Lung microvascular endothelial cell (primary cell): ENCODE measurements at places on chromosomes 5 and 9.

GRCh38 chr5:146574713-146575112 lies 58.7 kb upstream of the GPR151 start:
- no peak for DNase-seq

GRCh38 chr5:79456890-79457583 lies 56.9 kb downstream of the HOMER1 start:
- DNase-seq = no peak

- DNase-seq = peak; percentile 68
Observed at GRCh38 chr5:110865400-110866094, 126.7 kb downstream of the SLC25A46 start.

- DNase-seq = no peak
Observed at GRCh38 chr5:175887463-175887862, 16.1 kb downstream of the CPLX2 start.

- DNase-seq = peak; percentile 41
Observed at GRCh38 chr5:142466195-142466971, 141.6 kb upstream of the SPRY4 start.

DNA sequence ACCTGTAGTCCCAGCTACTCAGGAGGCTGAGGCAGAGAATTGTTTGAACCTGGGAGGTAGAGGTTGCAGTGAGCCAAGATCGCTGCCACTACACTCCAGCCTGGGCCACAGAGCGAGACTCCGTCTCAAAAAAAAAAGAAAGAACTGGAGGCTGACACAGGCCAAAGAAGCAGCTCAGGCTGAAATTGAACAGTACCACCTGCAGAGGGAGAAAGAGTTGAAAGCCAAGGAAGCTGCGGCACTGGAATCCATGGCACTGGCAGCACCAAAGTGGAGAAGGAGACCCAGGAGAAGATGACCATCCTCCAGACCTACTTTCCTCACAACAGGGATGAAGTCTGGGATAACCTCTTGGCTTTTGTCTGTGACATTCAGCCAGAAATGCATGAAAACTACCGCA lies 11.3 kb upstream of the TMEM141 start:
- DNase-seq = no peak

DNA sequence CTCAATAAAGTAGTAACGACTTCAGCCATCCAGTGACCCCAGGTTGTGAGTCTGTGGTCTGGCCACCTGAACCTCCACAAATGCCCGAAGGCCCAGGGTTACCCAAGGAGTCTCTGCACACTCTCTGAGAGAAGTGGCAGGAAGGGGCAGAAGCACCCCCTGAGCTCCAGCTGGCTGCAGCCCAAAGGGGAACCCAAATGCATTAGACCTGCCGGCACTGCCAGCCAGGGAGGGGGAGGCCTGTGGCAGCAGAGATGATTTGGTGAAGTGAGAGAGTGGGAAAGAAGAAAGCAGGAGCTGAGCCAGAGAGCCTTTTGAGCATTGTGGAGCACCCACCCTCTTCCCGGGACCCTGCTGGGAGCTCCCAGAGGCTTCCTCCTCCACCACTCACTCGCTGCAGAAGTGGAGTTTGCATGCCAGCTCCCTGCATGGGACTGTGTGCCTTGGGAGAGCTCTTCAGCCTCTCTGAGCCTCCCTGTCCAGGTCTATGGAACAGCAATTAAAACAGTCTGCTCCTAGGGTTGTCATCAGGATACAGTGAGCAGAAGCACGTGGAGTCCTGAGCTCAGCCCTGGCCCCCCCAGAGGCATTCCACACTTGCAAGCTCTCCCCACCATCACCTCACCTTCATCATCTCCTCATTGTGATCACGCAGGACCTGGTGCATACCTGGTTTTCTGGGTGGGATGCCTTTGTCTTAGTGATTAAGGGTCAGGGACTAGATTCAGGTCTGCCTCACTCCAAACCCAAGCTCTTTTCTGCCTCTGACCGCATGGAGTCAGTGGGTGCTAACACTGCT lies 13.8 kb upstream of the ANGPTL2 start:
- no peak for DNase-seq

DNA sequence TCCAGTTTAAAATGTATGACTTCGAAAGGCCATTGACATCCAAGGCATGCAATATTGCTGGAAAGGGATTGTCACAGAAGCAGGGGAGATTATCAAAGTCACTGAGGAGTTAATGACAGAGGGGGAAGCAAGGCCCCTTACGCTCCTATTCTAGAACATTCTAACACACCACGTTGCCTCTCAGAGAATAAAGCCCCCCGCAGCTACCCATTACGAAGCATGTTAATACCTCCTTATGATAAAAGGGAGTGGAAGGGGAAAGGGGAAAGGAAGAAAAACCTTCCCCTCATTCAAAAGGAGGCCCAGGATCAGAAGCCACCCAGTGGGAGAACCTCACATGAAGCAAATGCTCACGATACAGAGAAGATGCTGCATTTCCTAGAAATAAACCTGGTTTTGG lies 213.6 kb downstream of the DAB2IP start:
- DNase-seq = no peak

GRCh38 chr5:139243425-139243970 lies 45.3 kb upstream of the SIL1 start:
- DNase-seq = no peak

DNA sequence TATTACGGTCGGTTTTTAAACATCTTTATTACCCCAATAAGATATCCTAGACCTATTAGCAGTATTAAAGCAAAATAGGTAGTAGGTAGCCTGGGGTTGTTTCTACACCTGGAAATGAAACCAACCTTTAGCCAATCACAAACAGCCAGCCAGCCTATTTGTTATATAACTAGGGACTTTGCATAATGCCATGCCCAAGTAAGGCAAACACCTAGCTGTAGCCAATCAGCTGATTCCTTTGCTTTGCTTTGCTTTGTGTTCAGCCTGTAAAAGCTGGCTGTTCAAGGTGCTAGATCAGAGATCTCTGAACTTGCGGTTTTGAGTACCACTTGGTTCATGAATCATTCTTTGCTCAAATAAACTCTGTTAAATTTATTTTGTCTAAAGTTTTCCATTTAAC lies 46.5 kb upstream of the SETD9 start:
- DNase-seq = no peak

DNA sequence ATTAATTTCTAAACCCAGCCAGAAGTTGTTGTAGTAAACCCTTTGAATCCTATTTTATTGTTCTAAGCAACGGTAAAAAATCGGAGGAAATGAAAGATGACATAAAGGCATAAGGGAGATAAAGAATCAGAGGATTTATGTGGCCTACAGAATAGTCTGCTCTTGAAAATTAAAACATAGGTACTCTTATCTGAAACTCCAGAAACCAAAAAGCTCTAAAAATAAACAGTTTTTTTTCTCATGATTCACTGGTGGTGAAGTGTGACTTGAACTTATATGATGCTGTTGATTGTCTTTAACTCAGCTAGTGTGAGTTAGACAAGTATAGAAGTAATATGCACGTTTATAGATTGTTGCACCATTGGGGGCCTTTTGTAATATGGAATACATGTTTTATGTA lies 80.3 kb downstream of the HSD17B4 start:
- DNase-seq = no peak

DNA sequence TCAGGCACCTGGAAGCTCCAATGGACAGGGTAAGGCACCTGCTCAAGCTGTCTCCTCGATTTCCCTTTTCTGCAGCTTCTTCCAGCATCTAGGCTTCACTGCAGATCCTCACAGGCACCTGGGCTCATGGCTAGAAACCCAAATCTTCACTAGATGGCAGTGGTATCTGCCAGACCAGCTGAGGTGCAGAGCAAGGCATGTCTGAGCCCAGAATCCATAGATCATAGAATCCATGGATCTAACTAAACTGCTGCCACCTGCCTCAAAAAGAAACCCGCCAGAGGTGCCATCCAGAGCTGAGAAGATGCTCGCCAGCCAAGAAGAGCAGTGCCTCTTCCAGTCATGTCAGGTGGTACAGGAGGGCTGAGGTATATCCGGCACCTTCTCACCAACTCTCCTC lies 6.9 kb downstream of the SHC3 start:
- peak; percentile 24 for DNase-seq

GRCh38 chr9:122159026-122159924 lies at the start of the genes MORN5 and NDUFA8:
MORN5 (plus strand) TSS chr9:122159908; CDS start chr9:122159973, 65 bp downstream.
NDUFA8 (minus strand) TSS chr9:122159779; CDS start chr9:122159677, 102 bp downstream.
- DNase-seq = peak; percentile 98

DNA sequence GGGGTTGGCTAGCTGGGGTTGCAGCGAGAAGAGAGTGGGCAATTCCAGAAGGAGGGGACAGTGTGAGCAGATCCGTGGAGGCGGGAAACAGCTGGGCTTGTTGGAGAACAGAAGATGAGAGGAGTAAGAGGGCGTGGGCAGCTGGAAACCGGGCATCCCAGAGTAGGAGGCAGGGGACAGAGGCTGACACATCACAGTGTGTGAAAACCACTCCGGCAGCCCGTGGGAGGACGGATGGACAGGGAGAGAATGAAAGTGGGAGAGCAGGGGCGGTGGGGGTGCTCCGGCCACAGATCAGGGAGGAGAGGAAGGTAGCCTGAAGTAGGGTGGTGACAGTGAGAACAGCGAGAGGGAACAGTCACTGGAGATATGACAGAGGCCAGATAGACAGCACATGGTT lies 8.3 kb upstream of the PSMB7 start:
- DNase-seq = no peak

DNA sequence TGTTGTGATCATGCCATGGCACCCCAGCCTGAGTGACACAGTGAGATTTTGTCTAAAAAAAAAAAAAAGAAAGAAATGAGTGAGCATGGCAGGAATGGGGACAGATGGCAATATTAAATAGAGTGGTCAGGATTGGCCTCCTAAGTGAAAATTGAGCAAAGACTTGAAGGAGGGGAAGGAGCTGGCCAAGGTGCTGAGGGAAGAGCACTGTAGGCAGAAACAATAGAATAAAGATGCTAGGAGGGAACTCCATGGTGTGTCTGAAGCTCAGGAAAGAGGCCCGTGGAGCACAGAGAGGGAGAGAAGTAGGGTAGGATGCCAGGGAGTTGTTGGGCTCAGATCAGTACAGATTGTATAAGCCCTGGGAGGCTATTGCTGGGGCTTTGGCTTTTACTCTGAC lies 64.4 kb upstream of the PCAT7 start:
- DNase-seq = no peak

DNA sequence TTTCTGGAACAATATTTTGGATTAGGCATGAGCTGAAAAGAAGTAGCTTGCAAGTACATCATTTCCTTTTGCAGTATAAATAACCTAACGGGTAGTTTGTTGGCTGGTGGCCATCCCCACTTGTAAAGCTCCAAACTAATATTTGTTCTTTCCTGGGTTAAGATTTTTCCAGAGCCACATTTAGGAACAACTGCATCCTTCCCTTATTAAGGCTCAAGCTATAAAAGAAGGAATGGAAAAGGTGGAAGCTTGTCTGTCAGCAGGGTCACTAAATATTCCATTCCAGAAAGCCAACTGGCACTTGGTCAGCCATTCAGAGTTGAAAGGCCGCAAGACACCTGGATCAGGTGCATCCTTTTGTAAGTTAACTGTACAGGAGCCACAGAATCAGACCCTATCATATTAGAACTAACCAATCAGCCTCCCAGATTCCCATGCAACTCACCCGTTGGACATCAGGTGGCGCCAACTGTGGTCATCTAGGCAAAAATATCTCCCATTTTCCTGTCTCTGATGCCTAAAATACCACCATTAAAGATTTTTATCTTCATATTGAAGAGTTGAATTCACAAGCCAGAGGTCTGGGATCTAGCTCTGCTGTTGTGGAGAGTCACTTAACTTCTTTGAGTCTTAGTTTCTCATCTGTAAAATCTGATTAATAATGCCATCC lies 82.9 kb downstream of the PTCD2 start:
- DNase-seq = peak; percentile 98

- no peak for DNase-seq
Observed at GRCh38 chr5:398475-399295, 44.3 kb upstream of the EXOC3 start.

DNA sequence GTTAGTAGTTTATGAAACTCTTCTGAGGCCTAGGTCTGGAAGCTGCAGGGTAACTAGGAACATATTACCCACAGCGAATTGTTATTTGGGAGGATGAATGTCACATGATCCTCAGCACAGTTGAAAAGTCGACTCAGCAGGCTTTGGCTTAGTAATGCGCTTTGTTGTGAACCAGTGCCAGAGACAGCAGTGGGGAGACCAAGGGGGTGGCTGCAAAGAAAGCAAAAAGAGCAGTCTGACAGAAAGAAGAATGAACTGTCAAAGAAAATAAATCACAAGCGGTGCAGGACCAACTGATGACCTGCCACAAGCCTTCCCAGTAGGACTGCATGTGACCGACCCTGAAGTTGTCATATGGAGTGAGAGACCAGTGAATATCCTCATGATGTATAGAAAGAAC lies 170.0 kb downstream of the CCDC171 start:
- DNase-seq = no peak

- peak; percentile 87 for DNase-seq
Observed at GRCh38 chr5:59036274-59036961, 453.5 kb downstream of the RAB3C start.

DNA sequence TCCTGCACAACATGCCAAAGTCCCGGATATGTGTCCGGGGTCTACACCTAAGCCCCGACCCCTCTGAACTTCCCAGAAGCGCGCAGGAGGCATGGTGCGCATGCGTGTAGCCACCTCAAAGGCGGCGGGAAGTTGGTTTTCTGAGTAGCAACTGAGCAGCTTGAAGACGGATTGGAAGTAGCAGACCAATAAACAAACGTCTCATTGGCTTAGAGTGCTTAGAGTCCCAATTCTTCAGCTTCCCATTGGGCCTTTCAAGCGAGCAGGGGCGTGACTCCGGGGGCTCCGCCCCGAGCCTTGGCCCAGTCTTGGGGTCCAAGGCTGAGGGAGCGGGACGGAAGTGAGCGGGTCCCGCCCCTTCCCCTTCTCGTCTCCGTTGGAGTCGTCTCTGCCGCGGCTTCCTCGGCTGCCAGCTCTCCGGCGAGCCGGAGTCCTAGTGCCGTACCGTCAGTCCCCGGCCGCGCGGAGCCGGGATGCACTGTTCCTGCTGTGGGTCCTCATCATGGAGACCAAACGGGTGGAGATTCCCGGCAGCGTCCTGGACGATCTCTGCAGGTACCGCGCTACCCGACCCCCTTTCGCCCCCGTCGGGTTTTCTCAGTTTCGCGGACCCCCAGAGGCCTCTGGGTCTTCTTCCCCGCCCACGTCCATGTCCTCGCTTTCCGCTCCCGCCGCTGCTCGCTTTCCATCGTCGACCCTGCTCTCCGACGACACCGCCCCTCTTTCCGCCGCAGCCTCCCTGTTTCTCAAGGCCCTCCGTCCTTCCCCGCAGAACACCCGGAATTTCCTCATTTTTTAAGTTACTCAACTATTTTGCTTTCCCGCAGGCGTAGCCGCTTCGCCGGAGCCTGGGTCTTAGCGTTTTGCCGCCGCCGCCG lies at the start of gene DCP2:
TSS of gene DCP2 (plus strand) at position 367 of the 878 bp plus-strand sequence. CDS start at position 503, 136 bp downstream.
- DNase-seq = peak; percentile 95

GRCh38 chr9:21770871-21771560 lies 31.4 kb upstream of the MTAP start:
- peak; percentile 89 for DNase-seq

DNA sequence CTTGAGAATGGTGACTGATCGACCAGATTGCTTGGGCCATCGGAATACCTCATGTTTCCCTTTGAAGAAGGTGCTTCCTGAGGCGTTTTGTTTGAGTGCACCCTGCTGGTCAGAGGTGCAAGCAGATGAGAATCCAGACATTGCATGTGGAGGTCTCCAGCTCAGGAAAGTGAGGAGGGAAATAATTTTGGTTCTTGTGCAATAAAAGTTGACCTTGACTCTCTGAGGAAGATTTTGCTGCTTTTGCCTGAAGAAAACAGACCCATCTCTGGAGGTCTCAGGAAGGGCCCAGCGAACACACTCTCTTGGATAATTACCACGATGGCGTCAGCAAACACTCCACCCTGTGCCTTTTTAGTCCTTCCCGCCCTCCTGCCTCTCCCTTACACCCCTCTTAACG lies 69.7 kb downstream of the GRAMD2B start:
- DNase-seq = no peak

- DNase-seq = no peak
Observed at GRCh38 chr5:144712090-144712489, 541.4 kb downstream of the KCTD16 start.
